ENCODE measurements at places on chromosomes 3 and 15.

- DNase-seq, result no peak
Observed at GRCh38 chr3:65338571-65338970, 650.8 kb upstream of the ADAMTS9 start.

DNA sequence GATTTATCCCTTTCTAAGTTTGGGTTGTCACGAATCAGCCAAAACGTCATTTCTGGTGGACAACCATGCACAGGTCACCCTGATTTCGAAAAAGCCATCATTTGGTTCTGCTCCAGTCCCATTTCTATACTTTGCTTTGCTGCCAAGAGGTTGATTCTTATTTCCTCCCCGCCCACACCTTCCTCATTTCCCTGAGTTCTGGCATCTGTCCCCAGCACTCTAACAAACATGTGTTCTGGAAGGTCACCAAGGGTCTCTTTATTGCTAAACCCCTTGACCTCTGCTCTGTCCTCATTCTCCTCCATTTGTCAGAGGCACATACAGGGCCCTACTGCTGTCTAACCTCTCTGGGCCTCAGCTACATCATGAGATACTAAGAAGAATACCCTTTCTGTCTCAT lies 36.4 kb upstream of the PTPRG start:
- no peak for DNase-seq

- DNase-seq, result peak; percentile 80
Observed at GRCh38 chr3:129576514-129577352, 29.7 kb downstream of the PLXND1 start.

GRCh38 chr3:123655400-123655799 lies 70.5 kb upstream of the HACD2 start:
- DNase-seq, result no peak

GRCh38 chr15:49464522-49464921 lies 41.5 kb downstream of the FGF7 start:
- DNase-seq, result no peak

- DNase-seq, result no peak
Observed at GRCh38 chr3:94928921-94929320, 866.1 kb downstream of the NSUN3 start.

DNA sequence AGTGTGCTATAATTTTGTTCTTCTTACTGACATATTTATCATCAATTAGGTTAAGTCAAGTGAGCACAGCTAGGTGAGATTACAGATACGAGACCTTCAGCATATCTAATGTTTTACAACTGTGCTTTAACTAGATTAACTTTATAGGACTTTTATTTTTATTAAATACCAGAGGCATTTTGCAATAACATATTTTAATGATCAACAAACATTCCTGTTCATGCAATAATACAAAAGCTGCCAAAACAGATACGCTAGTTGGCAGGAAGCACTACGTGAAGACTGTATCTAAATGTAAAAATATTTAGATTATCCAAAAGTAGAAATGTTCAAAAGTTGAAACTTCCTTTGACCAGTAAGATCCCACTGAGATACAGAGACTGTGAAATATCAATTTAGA lies 139.1 kb downstream of the CBLB start:
- DNase-seq, result no peak

Data from Right ventricle myocardium superior (tissue), 1 donor.